AG04449 (cell line): ENCODE measurements at places on chromosomes 13 and 19.
A peak's percentile ranks its signal among the peaks of the same experiment; 100 is the strongest.

- no peak for DNase-seq
These were observed 80.6 kb downstream of the ZNF557 start for GRCh38 chr19:7149956-7150705.

DNA sequence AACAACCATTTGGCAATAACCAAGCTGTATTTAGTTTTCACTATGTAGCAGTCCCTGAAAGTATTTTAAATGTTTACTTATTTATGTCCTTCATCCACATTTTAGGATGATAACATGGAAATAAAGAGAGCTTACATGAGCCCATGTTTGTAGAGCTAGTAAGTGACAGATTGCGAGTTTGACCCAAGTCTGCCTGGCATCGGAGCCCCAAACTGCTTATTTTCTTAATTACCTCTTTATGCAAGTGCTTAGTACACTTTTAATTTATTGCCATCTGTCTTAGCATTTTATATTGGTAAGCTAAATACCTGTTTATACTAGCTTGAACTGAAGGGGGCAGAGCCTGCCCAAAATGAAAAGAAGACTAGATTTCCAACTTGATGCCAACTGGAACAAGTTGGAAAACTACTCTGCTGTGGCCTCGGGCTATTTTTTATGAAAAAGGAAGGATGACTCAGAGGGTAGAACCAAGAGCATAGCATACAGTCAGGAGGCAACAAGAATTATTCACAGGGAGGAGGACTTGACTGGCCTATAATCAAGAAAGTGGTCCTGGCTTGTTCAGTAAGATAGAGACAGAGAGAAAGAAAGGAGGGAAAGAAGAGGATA is 150.2 kb downstream of the NDFIP2 start:
- DNase-seq = peak; percentile 23

DNA sequence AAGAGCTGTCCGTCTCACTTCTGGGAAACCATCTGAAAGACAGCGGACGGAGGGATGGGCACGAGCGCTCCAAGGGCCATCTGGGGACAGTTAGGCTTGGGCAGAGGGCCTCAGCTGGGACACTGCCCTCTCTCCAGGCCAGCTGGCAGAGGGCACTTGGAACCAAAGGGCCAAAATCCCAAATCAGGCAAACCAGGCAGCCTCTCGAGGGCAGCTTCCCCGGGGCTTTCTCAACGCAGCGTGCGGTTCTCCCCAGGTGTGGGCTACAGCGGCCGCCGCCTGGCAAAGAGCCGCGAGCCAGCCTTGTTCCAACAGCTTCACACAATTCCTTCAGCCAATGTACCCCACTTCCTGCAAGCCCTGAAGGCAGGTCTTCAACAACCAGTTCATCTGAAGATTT is 5.0 kb downstream of the MLLT1 start:
- DNase-seq = no peak

DNA sequence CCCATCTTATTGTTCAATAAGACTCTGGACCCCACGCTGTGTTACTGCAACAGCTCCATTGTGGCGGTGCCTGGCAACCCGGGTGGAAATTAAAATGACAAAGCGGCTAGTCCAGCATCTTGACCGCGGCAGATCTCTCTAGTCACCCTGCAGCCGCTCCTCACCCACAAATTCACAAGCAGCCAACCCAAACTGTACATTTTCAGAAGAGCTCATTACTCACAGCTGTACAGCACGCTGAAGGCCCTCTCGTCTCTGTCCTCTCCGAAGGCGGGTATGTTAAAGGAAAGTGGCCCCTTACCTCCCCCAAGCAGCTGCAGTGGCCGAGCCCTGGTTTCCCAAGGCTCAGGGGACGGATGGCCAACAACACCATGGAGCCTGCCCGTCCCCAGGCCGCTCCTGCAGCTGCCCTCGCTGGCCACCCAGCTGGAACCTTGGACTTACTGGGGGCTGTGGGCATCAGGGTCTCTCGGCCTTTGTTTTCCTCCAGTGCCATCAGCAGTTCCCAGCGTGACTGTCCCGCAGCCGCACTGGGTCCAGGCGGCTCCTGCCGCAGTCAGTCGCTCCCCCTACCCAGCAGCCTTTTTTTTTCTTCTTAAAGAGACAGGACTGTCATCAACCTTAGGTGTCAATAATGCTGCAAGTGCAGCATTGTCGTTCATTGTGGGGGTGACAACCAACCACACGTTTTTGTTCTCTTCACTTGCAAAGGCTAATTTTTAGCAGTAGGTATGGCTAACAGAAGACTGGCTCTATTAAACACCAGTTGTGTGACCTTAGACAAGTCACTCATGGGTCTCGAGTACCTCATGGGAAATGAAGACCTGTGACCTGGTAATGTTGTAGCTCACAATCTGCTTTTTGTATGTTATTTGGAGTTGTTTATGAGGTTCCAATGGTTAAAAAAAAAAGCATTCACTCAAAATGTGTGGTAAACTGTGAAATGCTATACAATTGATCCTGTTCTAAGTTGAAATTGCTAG is at the start of gene SACS:
Gene SACS (minus strand): TSS at position 532 of the 983 bp plus-strand sequence. CDS start 22,463 bp downstream, outside the sequence.
- DNase-seq = no peak

GRCh38 chr13:108962654-108963053 is 333.2 kb downstream of the MYO16 start:
- DNase-seq = no peak

GRCh38 chr13:96844616-96845015 is 149.7 kb downstream of the OXGR1 start:
- no peak for DNase-seq

GRCh38 chr13:95191821-95192563 is 109.3 kb downstream of the ABCC4 start:
- peak; percentile 36 for DNase-seq

DNA sequence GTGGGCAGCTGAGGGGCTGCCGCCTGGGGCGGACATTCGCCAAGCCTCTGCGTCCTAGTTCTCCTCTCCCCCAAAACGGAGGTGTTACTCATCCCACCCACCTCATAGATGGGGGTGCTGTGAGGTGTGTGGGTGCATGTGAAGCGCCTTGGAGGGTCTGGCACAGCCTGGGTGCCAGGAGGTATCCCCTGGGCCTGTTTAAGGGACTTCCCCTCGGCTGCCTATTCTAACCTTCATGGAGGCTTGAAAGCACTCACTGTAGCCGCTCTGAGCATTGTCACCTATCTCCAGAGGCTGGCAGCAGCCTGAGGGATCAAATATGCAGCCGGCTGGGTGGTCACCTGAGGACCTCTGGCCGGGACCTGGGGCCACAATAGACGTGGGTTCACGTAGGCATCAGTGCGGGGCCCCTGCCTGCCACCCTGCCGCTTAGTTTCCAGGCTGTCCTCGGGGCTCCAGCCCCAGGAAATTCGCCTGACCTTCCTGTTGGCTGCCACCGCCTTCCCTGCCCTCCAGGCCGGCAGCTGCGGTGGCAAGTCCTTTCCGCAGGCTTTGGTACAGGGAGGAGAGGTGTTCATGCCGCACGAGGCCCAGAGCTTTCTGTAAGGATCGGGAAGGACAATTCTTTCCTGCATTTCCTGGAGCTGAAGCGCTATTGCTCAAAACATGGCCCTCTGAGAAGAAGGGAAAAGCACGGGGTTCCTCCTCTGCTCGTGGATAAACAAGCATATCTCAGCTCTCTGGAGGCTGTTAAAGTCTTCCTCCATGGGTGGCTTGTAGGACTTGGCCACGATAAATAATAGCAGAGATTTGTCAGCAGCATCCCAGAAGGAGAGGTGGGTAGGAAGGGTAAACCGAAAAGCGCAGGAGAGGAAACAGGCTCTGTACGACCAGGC is 4.6 kb downstream of the COL4A2 start:
- no peak for DNase-seq
